ENCODE measurements at places on chromosomes 7 and 10.

GRCh38 chr10:6877722-6878392, 297.8 kb upstream of the PRKCQ start:
- DNase-seq: no peak

DNA sequence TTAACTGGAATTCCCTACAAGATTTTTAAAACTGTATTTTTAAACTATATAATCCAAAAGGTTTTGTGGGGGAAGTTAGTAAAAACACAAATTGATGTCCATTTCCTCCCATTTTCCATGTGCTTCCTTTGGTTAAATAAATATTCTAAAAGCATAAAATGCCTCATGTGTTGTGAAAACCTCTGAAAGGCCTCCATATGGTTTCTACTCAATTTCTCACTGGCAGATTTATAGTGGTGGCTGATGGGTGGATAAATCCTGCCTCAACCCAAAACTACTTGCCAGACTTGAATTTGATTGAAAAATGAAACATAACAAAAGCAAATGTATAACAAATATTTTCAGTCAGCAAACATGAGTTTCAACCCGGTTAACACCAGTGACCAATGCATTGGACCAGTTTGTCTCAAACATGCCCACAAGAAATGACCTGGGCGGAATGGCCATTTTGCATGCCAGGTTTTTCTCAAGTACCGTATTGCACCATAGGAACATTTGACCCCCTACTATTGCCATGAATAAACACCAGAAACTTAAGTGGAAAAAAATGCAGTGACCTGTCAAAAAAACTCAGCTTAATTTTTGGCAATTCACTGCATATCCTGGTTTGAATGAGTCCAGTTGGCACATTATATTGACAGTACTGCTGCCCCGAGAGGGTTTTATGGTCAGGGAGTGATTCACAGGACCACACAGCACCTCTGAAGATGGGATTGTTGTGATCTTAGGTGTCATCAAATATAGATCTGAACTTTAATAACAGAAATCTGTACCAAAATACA, 454.6 kb upstream of the ANKRD30A start:
- DNase-seq: no peak

- DNase-seq: no peak
Observed at GRCh38 chr10:103933557-103934121, 15.7 kb upstream of the STN1 start.

GRCh38 chr7:13107291-13107690, 419.9 kb downstream of the ARL4A start:
- no peak for DNase-seq

- DNase-seq: no peak
Observed at GRCh38 chr10:119780879-119781480, 55.1 kb downstream of the INPP5F start.

- no peak for DNase-seq
Observed at GRCh38 chr7:15199482-15199881, 296.9 kb upstream of the DGKB start.

GRCh38 chr7:25719190-25719896, 432.7 kb upstream of the NFE2L3 start:
- DNase-seq: no peak

DNA sequence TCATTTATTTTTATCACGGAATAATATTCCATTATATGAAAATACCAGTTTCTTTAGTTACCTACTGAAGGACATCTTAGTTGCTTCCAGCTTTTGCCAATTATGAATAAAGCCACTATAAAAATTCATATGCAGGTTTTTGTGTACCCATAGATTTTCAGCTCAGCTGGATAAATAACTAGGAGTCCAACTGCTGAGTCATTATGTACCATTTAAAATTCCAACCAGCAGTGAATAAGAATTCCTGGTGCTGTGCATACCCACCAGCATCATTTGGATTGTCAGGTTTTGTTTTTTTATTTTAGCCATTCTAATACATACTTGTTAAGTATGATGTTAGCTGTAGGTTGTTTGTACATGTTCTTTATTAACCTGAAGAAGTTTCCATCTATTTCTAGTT, 14.5 kb downstream of the FAM24B start:
- DNase-seq: peak; percentile 16

DNA sequence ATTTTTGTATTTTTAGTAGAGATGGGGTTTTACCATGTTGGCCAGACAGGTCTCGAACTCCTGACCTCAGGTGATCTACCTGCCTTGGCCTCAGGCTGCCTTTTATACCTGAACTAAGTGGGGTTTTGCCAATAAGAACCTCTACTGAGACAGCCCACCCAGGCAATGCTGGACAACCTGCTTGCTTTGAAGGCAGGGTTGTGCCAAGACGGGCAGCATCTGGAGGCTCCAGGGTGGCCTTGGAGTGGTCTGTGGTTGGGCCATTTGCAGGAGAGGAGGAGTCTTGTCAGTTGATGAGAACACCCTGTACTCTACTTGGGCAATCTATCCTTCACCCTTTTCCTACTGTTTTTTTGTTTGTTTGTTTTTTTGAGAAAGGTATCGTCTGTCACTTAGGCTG, 75.3 kb upstream of the ZNF735 start:
- no peak for DNase-seq

- no peak for DNase-seq
Observed at GRCh38 chr10:125886914-125887512, 5.9 kb upstream of the DHX32 start.

- DNase-seq: no peak
Observed at GRCh38 chr7:15967551-15967950, 281.1 kb upstream of the MEOX2 start.

DNA sequence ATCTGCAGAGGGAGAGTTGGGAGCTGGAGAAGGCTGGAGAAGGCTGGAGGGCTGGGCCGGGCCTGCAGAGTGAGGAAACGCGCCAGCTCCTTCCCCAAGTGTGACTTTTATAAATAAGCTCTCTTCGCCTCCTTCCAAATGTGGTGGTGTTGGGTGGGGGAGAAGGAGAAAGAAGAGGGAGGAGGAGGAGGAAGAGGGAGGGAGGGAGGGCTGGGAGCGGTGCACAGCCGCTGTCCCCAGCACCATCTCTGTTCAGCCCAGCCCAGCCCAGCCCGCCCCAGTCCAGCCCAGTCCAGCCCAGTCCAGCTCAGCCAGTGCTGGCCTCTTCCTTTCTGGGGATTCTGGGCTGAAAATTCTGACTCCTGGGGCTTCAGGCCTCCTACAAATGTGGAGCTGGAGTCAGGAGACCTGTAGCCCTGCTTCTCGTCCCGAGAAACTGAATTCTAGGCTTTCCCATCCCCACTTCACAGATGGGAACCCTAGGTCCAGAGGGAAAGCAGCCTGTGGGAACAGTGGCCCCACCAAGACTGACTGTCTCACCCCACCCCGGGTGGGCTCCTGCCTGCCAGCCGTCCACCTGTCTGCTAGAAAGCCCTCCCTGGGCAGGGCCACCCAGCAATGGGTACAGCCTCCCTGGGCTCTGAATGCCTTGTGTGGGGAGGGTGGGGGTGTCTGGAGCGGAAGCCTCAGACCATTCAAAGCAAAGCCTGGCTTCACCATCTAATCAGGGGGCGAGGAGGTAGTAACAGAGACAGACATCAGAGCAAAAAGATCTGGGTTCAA, 2.3 kb downstream of the STX1A start:
- no peak for DNase-seq

DNA sequence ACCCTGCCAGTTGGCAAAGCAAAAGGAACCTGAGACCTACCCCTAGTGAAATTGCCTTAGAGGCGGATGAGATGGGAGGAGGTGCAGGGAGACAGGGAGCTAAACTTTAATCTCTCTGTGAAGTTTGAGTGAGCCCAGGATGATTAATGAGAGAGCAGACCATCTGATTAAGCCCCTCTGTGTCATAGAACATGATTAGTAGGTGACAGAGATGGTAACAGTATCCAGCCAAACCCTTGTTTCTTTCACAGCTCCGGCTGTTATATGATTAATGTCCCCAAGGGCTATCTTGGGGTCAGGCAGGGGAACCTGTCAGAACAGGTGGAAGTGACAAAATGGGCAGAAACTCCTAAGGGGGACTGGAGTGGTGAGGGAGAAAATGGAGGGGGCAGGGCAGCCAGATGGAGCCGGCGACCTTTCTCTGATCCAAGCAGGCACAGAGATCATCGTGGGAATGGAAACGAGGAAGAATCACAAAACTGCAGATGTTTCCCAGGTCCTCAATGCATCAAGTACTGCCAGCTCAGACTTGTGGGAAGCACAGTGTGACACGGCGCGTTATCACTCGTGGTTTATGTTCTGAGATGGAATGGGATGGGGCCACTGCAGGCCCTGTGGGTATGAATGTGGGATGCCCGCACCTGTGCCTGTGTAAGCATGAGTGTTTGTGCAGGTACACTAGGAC, 684.2 kb downstream of the LRMDA start:
- DNase-seq: no peak

DNA sequence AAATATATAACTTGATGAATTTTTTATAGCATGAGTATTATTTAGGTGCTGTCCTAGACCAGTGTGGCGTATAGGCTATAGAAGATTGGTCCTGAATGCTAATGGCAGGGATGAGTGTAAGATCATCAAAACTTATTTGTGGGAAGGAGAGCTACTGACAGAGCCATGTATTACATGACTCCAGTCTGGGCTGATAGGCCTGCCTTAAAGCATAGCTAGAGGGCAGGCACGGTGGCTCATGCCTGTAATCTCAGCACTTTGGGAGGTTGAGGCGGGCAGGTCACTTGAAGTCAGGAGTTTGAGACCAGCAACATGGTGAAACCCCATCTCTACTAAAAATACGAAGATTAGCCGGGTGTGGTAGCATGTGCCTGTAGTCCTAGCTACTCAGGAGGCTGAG, 198.1 kb upstream of the KLF14 start:
- DNase-seq: no peak

GRCh38 chr10:43361547-43362190, 9.8 kb upstream of the FXYD4 start:
- DNase-seq: no peak

- DNase-seq: peak; percentile 17
Observed at GRCh38 chr10:124530215-124530665, 68.6 kb downstream of the LHPP start.

GRCh38 chr10:3749011-3749410, 36.0 kb downstream of the KLF6 start:
- DNase-seq: no peak

DNA sequence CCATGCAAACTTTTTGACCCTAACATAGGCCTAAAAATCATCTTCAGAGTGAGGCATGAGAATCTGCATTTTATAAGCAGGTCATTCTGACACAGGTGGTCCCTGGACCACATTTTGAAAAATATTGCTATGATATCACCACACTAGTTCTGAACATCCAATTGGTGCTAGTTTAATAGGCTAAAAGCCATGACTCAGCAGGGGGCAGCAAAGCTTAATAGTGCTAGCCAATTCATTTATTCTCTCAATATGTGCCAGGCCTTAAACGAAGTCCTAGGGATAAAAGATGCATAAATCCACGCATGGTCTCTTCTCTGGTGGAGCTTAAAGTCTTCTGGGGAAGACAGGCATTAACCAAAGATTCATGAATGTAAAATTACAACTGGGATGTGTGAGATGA, 10.2 kb upstream of the SLC25A28 start:
- no peak for DNase-seq

- DNase-seq: no peak
Observed at GRCh38 chr7:102063690-102064180, 222.9 kb upstream of the SH2B2 start.

DNA sequence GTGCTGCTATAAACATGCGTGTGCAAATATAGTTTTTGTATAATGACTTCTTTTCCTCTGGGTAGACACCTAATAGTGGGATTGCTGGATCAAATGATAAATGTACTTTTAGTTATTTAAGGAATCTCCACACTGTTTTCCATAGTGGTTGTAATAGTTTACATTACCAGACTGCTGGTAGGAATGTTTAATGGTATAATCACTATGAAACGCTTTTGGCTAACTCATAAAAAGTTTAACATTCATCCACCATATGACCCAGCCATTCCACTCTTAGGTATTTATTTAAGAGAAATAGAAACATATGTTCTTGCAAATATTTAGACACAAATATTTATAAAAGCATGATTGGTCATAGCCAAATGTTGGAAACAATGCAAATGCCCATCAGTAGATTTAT, 32.1 kb upstream of the TFEC start:
- no peak for DNase-seq

GRCh38 chr7:158257001-158257400, 330.6 kb downstream of the PTPRN2 start:
- DNase-seq: no peak

GRCh38 chr10:29969255-29970011, 90.0 kb downstream of the JCAD start:
- no peak for DNase-seq

DNA sequence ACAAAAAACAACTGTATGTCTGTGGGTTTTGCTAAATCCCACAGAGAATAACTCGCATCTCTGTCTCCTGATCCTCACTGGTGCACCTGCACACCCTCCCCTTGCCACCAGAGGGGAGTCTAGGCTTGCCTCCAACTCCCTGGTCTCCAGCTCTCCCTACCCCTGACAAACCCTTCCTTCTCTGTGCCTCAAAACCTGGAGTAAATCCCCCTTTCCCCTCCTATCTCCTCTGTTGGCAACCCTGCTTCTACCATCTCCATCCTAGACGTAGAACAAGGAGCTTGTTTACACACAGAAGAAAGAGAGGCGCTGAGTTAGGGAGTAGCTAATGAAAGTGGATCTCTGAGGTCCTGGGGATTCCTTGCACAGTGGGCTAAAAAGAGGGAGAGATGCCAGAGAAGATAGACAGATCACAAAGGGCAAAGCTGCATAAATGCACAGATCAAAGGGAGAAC, 6.0 kb downstream of the MBLAC1 start:
- no peak for DNase-seq

Data from AG04449 (cell line).